D721Med (cell line): ENCODE measurements at places on chromosomes 12 and 14.

DNA sequence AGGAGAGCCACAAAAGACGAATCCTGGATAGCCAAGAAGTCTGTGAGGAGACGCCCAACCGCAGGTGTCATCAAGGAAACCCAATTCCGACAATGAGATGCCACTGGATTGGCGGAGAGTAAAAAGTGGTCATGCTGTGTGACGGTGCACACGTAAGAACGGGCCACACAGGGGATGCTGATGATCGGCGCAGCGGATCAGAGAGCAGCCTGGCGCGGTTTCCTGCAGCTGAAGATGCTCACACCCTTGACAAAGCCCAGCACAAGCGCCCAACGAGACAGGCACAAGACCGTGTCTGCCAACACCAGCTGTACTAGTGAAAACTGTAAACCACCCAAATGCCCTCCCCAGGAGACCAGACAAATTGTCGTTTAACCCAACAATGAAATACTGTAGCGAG, 55.8 kb downstream of the CCDC85C start:
- DNase-seq, result no peak

DNA sequence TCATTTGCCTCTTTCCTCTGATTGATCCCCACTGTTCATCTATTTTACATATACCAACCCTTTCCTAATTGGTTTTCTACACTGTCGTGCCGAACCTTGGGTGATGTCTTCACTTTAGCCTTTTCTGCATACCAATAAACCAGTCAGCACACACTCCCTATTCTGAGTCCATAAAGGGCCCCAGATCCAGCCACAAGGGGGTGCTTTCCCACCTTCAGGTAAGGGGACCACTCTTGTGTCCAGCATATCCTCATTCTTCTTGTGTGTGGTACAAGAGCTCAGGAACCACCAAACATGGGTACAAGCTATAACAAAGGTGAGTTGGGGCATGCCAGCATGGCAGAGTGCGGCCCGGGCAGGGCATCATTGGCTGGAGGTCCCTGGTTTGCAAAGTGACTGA, 859.8 kb downstream of the FSCB start:
- no peak for DNase-seq

DNA sequence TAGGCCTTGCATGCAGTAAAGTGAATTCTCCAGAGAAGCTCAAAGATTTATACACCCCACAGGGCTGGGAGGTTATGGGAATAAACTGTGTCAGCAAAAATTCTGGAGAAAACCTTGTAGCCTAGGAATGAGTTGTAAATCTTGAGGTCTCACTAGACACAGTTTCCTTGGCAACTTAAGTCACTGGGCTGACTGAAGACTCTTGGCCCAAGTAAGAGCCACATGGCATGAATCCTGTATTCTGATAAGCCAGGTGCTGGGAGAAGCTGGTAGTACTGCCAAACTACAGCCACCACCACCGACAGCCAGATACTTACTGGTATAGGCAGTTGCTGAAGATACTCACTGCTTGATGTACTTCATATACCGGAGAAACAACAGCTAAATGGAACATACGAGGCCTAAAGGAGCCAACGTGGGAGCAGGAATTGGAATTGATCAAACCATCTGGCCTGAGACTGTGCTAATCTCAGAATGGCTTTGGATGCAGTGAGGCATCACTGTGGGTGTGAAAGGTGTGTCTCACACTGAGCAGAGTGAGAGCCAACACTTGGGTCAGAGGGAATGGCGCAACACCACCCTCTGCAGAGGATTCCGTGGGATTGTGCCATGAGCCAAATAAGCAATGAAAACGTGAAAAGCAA, 102.8 kb upstream of the TMCC3 start:
- no peak for DNase-seq

DNA sequence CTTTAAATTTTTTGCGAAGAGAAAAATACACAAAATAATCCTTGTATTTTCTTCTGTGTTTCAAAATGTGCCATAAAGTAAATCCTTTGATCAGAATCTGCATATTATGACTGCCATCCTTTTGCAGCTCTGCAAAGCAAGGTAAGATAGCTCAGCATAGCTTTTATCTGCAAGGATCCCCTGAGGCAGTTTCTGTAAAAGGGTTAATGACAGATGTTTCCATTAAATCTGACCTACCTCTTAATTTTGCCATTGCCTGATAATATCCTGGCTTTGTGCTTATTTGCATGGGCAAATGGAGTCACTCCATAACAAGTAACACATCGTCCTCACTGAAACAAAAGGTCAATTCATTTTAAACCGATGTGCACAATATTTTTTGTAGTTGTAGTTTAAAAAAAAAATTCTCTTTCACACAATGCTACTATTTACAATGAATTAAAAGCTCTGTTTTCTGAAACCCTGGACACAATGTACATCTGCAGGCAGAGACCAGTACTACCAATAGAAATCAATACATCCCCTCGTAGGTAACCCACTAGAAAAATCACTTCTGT, 108.5 kb upstream of the SOX5 start:
- no peak for DNase-seq

DNA sequence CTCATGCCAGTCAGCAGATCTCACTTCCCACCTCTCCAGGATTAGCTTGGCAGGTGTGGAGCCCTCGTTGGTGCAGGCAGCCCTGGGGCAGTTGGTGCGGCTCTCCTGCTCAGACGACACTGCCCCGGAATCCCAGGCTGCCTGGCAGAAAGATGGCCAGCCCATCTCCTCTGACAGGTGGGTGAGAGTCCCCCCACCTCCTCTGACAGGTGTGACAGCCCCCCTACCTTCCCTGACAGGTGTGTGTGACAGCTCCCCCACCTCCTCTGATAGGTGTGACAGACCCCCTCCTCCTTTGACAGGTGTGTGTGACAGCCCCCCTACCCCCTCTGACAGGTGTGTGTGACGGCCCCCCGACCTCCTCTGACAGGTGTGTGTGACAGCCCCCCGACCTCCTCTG, 26.3 kb downstream of the PAPLN start:
- DNase-seq, result no peak

DNA sequence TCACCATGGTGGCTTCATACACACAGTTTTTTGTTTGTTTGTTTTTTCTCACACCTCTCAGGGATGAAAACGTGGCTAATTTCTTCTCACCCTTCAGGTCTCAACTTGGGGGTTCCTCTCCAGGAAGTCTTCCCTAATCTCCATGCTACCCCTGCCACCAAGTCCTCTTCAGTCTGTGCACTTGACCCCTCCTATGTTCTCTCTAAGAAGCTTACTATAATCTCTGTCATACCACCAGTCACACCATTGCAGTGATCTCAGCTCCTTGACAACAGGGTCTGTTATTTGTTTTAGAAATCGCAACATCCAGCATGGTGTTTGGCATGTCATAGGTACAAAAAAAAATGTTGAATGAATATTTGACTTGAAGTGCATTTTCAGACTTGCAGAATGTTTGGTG, 83.4 kb downstream of the PRORP start:
- DNase-seq, result no peak

GRCh38 chr12:104375775-104376174, 72.2 kb downstream of the EID3 start:
- DNase-seq, result no peak

DNA sequence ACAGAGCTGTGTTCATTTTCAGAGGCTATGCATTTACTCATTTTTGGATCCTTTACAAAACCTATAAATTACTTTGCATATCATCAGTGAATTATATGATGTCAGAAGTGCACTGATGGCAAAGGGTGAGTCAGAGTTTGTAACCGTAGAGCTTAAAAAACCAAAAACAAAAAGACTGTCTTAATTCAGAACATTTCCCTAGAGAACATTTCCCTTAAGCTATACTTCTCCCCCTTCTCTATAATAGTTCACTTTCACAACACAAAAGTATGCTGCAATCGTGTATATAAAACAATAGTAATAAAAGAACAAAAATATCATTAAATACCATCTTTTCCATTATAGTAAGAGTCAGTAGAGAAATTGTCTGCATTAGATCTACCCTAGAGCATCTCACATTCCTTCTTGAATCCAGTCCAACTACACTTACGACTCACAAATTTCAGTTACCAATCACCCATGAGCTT, 934.9 kb downstream of the LRFN5 start:
- no peak for DNase-seq

DNA sequence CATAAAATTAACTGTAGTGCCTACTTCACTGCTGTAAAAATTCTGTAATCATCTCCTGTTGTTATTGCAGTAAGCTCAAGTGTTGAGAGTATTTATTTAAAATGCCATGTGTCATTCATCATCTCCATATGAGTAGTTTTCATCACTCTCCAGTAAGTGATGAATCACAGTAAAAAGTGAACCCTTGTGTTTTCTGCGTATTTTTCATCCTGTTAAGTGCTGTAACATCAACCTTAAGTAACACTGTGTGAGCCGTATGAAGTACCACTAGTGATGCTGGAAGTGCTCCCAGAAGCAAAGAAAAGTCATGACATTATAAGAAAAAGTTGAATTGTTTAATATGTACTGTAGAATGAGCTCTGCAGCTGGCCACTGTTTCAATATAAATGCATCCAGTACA, 55.4 kb downstream of the SLCO1B3 start:
- DNase-seq, result no peak

DNA sequence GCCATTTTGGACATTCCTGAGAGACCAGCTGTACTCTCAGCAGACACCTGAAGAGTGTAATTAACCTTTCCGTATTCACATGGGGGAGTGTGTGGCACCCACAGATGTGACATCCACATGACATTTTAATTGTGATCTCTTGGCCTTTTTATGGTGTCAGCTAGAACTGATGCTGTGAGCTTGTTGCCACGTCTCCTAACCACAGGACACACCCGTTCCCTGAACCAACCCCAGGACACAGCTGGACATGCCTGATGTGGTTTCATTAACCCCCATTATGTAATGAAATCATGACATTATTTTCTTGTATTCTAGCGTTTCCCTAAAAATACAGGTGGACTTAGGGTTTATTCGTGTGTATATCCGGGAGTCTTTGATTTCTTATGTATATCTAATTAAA, 1036.1 kb downstream of the TMEM121 start:
- DNase-seq, result no peak

DNA sequence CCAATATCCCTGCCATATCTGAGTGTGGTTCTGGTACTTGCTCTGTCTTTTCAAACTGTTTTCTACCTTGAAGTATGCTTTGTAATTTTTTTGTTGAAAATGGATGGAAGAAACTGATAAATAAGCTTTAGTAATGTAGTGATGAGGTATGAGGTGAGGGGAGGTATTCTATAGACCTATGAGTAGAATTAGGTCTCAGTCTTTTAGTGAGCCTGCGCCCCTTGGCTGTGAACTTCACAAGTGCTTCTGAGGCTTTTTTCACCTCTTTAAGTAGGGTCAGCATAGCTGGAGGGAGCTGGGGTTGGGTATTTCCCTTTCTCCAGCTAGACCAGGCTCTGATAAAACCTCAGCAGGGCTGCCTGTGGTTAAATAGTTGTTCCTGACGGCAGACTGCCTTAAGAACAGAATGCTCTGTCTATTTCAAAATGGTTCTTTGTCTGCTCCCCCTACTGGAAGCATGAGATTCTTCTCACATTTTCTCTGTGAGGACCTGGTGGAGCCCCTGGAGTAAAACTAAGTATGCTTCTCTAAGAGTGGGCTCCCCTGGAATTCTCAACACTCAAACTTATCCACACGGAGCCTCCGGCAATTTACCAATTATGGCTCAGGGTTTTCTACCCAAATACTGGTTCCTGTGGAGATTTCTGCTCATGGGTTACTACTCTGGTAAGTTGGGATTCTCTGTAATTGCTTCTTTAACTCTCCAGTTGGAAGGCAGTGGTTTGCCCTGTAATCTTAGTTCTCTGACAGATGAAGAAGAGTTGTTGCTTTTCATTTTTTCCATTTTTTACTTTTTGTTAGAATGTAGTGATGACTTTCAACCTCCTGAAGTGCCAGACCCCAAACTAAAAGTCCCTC, 13.1 kb downstream of the KRT5 start:
- no peak for DNase-seq

GRCh38 chr14:70811050-70811449, 1.7 kb upstream of the MAP3K9 start:
- no peak for DNase-seq

GRCh38 chr14:68843471-68844209, 50.8 kb upstream of the ZFP36L1 start:
- DNase-seq, result no peak

GRCh38 chr14:68229423-68230100, 410.0 kb downstream of the RAD51B start:
- no peak for DNase-seq

- no peak for DNase-seq
Measured at GRCh38 chr12:10030446-10030845, at the start of gene CLEC9A. Gene CLEC9A (plus strand): TSS chr12:10030682. CDS start chr12:10052688, 22,006 bp downstream.
